ENCODE measurements at places on chromosomes 7 and 10. TPM values are rescaled to one million over a fixed set of nuclear protein-coding genes. Genes with fewer than 3 reads are reported as not detected.

Gene INHBA
- 0.24 TPM for polyA plus RNA-seq

Gene TAS2R41
- not detected for polyA plus RNA-seq

Gene LAMB1
- not detected for polyA plus RNA-seq

Gene SLC26A4
- 0.03 TPM for polyA plus RNA-seq

Gene TMEM229A
- polyA plus RNA-seq = not detected

Gene ASL
- 35.9 TPM for polyA plus RNA-seq
